ENCODE measurements at places on chromosomes 5 and 9. TPM values are rescaled to one million over a fixed set of nuclear protein-coding genes. Genes with fewer than 3 reads are reported as not detected.

DNA sequence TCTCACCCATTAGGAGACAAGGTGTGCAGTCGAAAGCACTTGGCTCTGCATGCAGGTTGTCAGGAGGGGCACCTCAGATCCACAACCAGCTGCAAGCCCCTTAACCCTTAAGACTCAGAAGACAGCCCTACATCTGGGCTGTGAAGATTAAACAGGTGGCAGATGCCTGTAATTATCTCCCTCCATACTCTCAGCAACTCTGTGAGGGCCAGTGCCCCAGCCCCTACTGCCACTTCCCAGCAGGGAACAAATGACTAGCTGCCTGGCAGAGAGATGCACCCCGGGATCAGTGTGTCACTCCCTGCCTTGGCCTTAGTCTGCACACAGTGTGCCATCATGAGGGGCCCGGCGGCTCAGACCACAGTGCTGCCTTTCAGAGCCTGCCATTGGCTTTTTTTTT, 42.0 kb downstream of the CRB2 start:
- no peak for DNase-seq

DNA sequence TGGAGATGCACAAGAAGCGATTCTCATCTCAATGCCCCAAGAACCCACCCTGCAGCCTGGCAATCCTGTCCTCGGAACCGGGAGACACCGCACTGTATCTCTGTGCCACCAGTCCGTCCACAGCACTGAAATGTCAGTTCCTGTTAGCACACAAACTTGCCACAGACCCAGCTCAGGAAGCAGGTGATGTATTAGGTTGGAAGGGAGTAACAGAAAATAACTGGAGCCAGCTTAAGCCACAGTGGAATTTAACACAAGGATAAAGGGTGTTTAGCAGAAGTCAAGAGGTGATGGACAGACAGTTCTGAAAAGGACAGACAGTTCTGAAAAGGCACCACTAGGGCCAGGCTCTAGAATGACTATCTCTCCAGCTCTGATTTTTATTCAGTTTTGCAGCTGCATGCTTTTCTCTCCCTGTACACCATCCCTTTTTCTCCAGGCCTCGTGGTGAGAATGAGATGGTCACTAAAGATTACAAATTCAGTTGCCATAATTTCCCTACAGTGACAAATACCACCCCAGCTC, 114.4 kb downstream of the ANKRD18B start:
- DNase-seq: no peak

- no peak for DNase-seq
Measured at GRCh38 chr5:152314196-152314829, 90.8 kb downstream of the NMUR2 start.

The C8G gene
- not detected for total RNA-seq

All from breast epithelium (tissue), 4 donors.